Karpas-422 (cell line): ENCODE measurements at places on chromosomes 3 and 15. TPM values are rescaled to one million over a fixed set of nuclear protein-coding genes. Genes with fewer than 3 reads are reported as not detected.

- no peak for DNase-seq
These were observed 326.1 kb downstream of the UNC13C start for GRCh38 chr15:54304321-54304720.

DNA sequence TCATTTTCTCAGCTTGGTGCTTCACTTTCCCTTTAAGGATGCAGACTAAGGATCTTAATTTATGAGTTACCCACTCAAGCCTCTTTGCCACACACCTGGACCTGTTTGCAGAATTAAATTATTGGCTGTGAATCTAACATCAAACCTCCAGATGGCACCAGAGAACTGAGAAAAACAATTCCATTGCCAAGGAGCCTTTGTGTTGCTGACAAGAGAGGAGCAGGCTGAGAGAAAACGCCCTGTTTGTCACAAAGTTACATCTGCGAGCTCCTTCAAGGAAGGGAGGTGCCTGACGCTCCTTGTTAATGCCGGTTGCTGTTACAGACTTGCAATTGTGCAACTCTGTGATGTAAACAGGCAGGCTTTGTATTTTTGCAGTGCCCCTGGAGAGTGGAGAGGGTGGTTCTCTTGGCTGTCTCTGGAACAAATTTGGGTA, 36.3 kb upstream of the TMC3 start:
- DNase-seq = peak; percentile 82

DNA sequence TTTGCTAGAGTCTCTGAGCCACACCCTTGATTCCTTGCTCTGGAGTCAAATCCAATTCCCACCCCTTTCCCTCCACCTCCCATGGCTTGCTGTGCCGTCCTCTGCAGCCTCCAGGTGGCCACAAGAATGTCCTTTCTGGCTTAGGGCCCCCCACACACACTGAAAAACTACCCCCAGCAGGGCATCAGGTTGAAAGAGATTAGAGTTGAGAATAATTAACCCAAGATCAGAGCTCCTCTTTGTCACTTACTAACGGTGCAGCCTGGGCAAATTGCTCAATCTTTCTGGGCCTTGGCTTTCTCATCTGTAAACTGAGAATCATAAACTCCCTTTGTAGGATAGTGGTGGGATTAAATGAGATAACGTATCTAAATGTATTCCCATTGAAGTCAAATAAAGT, 78.5 kb downstream of the MRPL46 start:
- no peak for DNase-seq

DNA sequence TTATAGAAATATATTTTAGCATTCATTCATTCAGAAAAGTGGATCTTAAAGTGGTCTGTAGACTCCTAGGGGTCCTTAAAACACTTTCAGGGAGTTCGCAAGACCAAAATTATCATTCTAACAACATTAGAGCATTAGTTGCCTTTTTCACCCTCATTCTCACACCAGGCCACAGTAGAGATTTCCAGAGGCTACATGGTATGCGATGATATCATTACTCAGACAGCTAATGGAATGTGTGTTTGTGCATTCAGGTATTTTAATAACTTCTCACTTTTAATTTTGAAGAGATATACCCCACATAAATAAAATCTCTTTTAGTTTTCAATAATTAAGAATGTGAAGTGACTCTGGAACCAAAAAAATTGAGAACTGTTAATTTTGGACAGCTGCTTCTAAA, 206.9 kb downstream of the NSUN3 start:
- DNase-seq = no peak

- DNase-seq = no peak
These were observed 299.8 kb upstream of the GPR149 start for GRCh38 chr3:154729741-154730140.

DNA sequence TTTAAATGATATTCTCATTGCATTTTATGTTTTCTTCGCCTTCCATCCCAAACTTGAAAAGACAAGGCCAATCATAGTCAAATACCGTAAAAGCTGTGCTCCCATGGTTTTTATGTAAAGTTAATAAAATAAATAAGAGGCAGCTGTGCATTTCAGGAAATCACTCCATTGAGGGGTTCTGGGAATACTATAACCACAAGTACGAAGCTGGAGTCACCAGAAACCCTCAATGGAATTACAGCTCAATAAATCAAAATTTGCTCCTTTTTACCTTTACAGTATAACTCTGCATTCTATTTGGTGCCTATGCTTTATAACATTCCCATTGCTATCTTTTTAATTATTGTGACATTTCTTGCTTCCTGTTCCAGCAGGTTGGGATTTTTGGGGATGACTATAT, 77.2 kb downstream of the C3orf38 start:
- DNase-seq = no peak

- DNase-seq = no peak
These were observed 11.7 kb downstream of the CHST13 start for GRCh38 chr3:126535636-126536035.

DNA sequence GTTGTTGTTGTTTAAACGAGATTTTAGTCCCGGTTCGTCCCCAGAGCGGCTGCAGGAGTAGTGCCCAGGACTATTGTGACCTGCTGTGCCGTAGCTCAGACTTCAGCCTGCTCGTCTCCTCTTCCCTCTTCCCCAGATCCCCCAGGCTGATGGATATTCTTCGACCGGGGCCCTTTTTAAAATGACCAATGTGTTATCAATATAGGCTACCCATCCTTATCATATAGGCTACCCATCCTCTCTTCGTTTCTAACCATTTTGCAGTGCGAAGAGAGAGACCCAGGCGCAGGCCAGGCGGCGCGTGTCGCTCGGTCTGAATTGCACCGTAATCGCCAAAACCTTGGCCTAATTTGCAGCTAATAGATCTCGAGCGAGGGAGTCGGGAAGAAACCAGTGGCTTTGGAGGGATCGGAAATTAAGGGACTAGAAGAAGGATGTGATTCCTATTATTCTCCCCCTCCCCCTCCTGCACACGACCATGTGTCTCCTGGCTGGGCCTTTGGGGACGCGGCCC, 23.0 kb downstream of the NR2F2 start:
- no peak for DNase-seq

- no peak for DNase-seq
These were observed 21.4 kb downstream of the PSTPIP1 start for GRCh38 chr15:77016321-77016695.

- no peak for DNase-seq
These were observed 48.7 kb downstream of the BSN start for GRCh38 chr3:49602877-49603411.

GRCh38 chr3:9035473-9035872, 72.2 kb upstream of the RAD18 start:
- DNase-seq = no peak

DNA sequence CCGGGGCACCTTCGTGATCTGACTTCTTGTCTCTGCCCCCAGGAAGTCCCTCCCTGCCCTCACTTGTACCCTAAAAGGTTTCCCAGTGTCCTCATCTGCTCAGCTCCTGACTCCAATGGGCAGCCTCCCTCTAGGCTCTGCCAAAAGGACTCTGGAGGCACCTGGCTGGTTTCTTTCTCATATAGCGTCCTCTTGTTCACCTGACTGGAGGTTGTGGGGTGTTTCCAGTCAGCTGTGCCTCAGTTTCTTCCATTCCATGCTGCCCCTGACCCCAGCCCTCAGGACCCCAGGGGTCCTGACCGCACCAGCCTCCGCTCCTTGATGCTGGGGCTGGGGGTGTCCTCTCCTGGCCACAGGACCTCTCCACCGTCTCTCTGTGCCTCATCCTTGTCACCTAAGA, 2.5 kb downstream of the PRR23E start:
- DNase-seq = no peak

GRCh38 chr3:131729643-131730017, 226.9 kb upstream of the MRPL3 start:
- no peak for DNase-seq

DNA sequence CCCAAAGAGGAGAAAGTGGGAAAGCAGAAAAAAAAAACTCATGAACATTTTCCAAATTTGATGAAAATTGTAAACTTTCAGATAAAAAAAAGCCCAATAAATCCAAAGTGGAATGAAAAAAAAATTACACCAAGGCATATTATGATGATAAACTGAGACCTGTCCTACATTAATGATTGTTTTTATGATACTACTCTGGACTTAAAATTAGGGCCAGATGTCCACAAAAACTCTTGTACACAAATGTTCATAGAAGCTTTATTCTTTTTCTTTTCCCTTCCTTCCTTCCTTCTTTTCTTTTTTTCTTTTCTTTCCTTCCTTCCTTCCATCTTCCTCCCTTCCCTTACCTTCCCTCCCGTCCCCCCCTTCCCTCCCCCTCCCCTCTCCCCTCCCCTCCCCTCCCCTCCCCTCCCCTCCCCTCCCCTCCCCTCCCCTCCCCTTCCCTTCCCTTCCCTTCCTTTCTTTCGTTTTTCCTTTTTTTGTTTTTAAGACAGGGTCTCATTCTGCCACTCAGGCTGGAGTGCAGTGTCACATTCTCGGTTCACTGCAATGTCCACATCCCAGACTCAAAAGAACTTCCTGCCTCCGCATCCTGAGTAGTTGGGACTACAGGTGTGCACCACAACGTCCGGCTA, 243.9 kb downstream of the MEIS2 start:
- DNase-seq = no peak

Gene CCRL2
- 0.14 TPM in 1 of 2 replicates, not detected in the other for total RNA-seq

Gene STAC
- not detected in 2 replicates for total RNA-seq

Gene GRAMD2A
- not detected in 2 replicates for total RNA-seq

Gene ANKRD34C
- total RNA-seq = 0.93 TPM in 1 of 2 replicates, not detected in the other

Gene GOLGA8K
- not detected in 2 replicates for total RNA-seq
